Fibroblast of skin of right quadriceps (primary cell): ENCODE measurements at places on chromosomes 2 and 18.

DNA sequence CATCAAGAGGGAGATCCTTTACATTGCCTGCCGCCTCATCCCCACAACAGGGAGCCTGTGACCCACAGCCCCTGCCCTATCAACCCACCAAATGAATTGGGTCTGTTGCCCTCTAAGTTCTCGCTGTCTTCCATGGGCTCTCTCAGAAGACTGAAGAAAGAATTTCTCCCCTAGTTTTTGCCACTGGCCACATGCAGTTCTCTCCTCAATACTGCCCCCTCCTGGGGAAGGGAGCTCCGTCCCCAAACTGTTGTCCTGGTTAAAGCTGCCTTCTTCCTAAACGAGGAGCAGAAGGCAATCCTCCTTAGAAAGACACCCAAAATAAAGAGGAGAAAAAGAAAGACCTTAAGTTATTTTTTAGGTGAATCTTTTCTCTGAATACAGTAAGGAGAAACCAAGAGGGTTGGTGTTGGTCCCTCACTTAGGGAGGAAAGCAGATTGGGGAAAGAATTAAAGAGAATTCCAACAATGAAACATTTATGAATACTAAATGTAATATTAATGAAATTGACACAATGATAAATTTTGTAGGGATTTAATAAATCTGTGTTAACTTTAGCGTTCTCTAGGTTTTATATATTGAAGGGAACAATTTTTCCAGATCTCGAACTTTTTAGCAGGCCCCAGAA lies 31.1 kb upstream of the SATB2 start:
- peak; percentile 46 for DNase-seq

DNA sequence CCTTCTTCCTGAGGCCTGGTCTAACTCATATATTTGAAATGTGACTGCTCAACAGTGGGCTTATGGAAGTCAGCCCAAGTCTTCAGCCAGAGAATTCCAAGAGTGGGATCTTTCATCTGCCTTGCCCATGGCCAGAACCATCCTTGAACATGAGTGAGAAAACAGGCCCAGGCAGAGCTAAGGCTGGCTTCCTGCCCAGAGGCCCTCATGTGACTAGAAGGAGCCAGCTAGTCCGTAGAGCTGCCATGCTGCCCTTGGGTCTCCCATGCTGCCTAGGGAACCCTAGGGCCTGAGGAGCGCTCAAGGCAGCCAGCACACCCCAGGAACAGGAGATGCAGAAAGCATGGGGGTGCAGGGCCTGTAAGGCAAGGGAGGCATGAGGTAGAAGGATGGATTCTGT lies 203.6 kb downstream of the FHOD3 start:
- no peak for DNase-seq

GRCh38 chr2:159518321-159519005 lies 97.9 kb downstream of the BAZ2B start:
- no peak for DNase-seq

- DNase-seq = no peak
Measured at GRCh38 chr2:177391822-177392372, 676 bp upstream of the AGPS start.

DNA sequence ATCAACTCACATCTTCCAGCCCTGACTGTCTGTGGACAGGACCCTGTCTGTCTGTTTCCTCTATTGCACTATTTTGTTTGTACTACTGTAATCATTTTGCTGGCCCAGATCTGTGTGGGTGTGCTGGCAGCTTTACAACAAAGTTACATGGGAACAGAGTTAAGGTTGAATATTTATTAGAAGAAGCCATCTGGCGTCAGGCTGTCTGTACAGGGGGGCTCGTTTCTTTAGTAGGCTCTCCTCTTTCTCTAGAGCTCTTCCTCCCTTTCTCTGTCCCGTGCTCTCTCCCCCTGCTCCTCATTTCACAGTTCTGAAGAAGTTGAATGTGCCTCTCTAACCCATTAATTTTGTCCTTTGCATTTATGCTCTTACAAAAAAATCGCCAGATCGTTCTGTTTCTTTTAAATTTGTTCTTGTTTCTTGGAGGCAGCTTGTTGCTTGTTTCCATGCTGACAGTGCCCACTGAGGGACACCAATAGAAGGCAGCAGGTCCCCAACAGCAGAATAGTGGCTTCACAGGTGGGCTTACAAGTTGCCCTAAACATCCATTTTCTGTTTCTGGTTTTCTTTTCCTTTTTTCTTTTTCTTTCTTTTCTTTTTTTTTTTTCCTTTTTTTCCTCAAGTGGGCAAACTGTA lies 315.2 kb upstream of the ZEB2 start:
- DNase-seq = peak; percentile 84

- no peak for DNase-seq
Measured at GRCh38 chr2:196181484-196181883, 10.1 kb upstream of the STK17B start.

GRCh38 chr2:112646102-112646719 lies 472 bp downstream of the SLC20A1 start:
- no peak for DNase-seq
